Right atrium auricular region (tissue), 2 donors: ENCODE measurements at places on chromosomes 7 and 10.
A peak's percentile ranks its signal among the peaks of the same experiment; 100 is the strongest.

DNA sequence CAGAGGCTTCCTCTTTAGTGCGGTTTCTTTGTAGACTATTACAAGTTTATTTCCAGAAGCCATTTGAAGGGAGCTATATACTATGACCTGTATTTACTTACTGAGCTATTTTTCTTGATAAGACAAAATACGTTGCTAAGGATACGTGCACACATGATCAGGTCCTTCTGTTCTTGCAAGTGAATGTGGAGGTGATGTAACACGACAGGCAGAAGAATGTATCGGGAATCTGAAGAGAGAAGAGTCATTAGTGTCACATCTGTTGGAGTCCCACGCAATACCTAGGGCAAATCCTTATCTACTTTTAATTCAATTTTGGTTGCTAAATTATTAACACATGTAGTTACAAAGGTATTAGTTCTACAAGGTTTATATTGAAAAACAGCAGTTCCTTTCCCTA lies 284.6 kb upstream of the IMMP2L start:
- DNase-seq: no peak

- DNase-seq: no peak
Observed at GRCh38 chr7:44401692-44402091, 76.3 kb upstream of the CAMK2B start.

- DNase-seq: no peak
Observed at GRCh38 chr7:133623721-133624120, 370.8 kb downstream of the EXOC4 start.

DNA sequence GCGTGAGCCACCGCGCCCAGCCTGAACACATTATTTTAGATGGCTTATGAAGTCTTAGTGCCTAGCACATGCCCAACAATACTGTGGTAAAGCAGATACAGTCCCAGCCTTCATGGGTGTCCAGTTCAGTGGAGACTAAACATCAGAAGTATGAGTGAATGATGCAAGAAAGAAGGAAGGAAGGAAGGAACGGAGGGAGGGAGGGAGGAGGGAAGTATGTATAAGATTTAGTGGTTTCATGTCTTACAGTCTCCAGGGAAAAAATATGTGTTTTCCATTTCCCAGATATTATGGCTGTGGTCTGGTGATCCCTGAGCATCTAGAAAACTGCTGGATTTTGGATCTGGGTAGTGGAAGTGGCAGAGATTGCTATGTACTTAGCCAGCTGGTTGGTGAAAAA lies 2.9 kb downstream of the AS3MT start:
- DNase-seq: no peak

DNA sequence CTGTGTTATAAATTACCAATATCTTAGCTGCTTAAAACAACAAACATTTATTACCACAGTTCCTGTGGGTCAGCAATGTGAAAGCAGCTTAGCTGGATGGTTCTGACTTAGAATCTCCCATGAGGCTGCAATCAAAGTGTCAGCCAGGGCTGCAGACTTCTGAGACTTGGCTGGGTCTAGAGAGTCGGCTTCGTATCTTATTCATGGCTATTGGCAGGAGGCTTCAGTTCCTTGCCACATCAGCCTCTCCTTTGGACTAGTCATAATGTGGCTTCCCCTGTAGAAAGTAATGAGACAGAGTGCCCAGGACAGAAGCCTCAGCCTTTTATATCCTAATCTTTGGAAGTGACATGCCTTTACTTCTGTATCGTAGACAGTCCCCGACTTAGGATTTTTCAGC lies 27.3 kb downstream of the RALA start:
- peak; percentile 71 for DNase-seq

DNA sequence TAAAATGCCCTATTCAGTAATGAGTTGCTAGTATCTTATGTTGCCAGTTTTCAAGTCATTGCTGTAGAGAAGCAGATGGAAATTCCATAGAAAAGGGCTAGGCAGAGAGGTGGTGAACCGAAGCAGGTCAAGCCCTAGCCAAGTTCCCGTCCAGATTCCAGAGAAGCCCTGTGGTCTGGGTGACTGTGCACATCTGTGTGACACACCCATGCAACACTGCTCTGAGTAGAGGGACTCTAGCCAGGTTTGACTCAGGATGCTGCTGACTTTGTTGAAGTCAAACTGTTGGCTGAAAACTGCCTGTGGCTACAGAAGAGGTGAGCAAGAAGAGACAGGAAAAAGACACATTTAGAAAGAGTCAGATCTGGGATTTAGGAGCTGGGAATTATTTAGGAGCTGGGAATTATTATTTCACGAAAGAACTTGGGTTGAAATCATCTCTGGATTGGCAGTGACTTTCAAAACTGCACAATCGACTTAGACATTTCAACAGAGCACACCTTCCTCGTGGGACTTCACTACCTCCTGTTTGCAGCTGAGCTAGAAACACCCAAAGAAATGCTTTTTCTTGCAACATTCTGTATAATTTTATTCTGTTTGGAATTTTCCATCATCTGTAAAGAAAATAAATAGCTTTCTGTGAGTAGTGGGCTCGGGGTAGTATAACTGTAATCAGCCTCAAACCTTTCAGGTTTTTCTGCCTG lies 149.1 kb upstream of the PRKCQ start:
- no peak for DNase-seq

- no peak for DNase-seq
Observed at GRCh38 chr10:46515793-46516192, 40.7 kb downstream of the GPRIN2 start.
